Left lung (tissue), 14 donors: ENCODE measurements at places on chromosomes 6 and 20.
A peak's percentile ranks its signal among the peaks of the same experiment; 100 is the strongest.

DNA sequence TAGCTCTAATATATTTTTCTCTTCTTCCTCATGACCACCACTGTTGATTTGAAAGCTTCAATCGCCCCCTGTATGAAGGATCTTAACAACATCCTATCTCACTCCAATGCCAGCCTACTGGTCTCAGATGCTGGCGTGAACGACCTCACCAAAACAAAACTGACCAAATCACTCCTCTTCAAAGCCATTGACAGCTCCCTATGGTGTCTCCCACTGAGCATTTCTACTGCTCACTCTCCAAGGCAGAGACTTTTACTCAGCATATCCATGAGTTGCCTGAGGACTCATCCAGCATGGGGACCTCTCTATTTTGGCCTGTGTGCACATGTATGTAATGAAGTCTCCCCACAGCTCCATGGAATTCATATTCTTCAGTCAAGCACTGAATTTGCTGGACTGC, 520.4 kb downstream of the TFAP2B start:
- no peak for DNase-seq
- no peak overlapping the region for H3K4me3 ChIP-seq
- no peak overlapping the region for H3K27ac ChIP-seq
- no peaks in the 10 kb centered on the region for H3K27me3 ChIP-seq
- H3K36me3 ChIP-seq, result no peaks in the 10 kb centered on the region

DNA sequence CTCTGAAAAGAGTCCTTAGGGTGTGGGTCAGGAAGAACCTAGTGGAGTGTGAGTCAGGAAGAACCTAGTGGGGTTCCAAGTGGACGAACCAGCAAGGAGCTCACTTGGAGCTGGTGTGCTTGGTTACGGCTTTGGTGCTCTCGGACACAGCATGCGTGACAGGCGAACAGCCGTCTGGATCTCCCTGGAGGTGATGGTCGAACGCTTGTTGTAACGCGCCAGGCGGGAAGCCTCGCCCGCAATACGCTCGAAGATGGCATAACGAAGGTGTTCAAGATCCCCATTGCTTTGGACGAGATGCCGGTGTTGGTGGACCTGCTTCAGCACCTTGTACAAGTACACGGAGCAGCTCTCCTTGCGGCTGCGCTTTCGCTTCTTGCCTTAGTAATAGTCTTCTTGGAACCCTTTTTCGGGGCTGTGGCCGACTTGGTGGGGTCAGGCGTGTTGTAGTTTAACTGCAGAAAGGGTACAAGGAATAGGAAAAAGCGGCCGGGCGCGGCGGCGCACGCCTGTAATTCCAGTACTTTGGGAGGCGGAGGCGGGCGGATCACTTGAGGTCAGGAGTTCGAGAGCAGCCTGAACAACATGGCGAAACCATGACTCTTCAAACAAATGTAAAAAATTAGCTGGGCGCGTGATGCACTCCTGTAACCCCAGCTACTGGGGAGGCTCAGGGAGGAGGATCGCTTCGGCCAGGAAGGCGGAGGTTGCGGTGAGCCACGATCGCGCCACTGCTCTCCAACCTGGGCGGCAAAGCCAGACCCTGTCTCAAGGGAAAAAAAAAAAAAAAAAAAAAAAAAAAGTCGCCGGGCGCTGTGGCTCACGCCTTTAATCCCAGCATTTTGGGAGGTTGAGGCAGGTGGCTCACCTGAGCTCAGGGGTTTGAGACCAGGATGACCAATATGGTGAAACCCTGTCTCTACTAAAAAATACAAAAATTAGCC, 48.0 kb downstream of the OR2B2 start:
- H3K27me3 ChIP-seq, result peaks cover 39% of the 10 kb centered on the region
- no peaks in the 10 kb centered on the region for H3K36me3 ChIP-seq
- H3K4me1 ChIP-seq, result peaks cover 8% of the 10 kb centered on the region

GRCh38 chr6:85390105-85390728, 59.7 kb upstream of the NT5E start:
- no peaks in the 10 kb centered on the region for H3K4me1 ChIP-seq
- DNase-seq, result no peak
- no peak overlapping the region for H3K4me3 ChIP-seq
- H3K36me3 ChIP-seq, result no peaks in the 10 kb centered on the region

- no peaks in the 10 kb centered on the region for H3K27me3 ChIP-seq
- no peaks in the 10 kb centered on the region for H3K36me3 ChIP-seq
- no peak overlapping the region for H3K4me3 ChIP-seq
- no peak overlapping the region for H3K27ac ChIP-seq
- H3K4me1 ChIP-seq, result no peaks in the 10 kb centered on the region
Observed at GRCh38 chr6:17714879-17715851, 8.4 kb upstream of the NUP153 start.

GRCh38 chr6:111888928-111889695, 15.9 kb upstream of the FYN start:
- H3K4me3 ChIP-seq, result no peak overlapping the region
- H3K36me3 ChIP-seq, result no peaks in the 10 kb centered on the region
- no peak overlapping the region for H3K27ac ChIP-seq
- DNase-seq, result peak; percentile 54
- no peaks in the 10 kb centered on the region for H3K4me1 ChIP-seq

GRCh38 chr20:45857882-45858216, 435 bp downstream of the ZSWIM3 start:
- peak overlapping the region; percentile 78 for H3K27ac ChIP-seq
- H3K36me3 ChIP-seq, result peaks cover 11% of the 10 kb centered on the region
- peak overlapping the region; percentile 76 for H3K4me3 ChIP-seq
- H3K27me3 ChIP-seq, result no peaks in the 10 kb centered on the region
- H3K4me1 ChIP-seq, result peaks cover 43% of the 10 kb centered on the region

DNA sequence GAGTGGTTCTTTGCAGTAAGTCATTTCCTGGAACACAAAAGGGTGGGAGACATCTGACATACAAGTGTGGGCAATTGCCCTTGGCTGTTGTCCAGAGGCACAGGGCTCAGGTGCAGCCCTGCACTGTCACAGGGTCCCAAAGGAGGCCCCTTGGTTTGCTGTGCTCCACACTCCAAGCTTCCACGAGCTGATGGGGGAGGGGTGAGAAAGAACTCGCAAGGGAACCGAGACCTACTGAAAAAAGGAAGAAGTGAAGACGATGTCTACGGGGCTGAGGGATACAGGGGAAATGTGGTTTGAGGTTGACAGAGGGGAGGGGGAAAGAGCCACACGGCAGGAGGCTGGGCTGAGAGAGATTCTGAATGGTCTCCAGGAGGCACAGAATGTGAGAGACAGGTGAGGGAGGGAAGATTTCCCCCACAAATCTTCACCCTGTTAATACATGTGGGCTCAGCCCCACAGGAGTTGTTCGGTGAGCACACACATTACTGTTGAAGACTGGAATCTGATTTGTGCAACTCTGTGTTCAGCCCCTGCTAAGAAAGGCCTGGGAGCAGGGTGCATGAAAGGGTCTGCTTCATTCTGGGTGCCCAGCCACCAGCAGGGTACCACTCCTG, 123.4 kb downstream of the LY86 start:
- no peak overlapping the region for H3K4me3 ChIP-seq
- DNase-seq, result no peak
- no peaks in the 10 kb centered on the region for H3K36me3 ChIP-seq
- no peaks in the 10 kb centered on the region for H3K27me3 ChIP-seq
- H3K27ac ChIP-seq, result peak overlapping the region; percentile 63

- no peaks in the 10 kb centered on the region for H3K4me1 ChIP-seq
- no peak overlapping the region for H3K4me3 ChIP-seq
- peaks cover 4% of the 10 kb centered on the region for H3K27me3 ChIP-seq
- H3K27ac ChIP-seq, result no peak overlapping the region
- H3K36me3 ChIP-seq, result no peaks in the 10 kb centered on the region
- DNase-seq, result no peak
Observed at GRCh38 chr6:134094441-134094840, 42.0 kb upstream of the SLC2A12 start.
